Ascending aorta (tissue), 2 donors: ENCODE measurements at places on chromosomes 5 and 9. TPM values are rescaled to one million over a fixed set of nuclear protein-coding genes. Genes with fewer than 3 reads are reported as not detected.

DNA sequence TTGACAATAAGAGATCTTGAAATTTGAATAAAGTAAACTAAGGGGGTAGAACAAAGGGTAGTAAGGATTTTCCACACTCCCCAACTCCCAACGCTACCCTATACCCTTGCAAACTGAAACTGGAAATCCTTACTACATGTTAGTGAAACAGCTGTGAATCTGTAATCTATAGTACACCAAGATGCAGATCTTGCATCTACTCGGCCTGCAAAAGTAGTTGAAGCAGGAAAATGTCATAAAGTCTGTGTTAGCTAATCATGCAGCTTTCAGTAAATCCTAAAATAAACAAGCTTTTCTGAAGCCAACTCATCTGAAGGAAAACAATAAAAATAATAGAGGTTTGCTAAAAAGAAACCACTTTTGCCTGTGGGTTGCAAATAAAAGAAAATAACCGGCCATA is 1242.0 kb upstream of the ACO1 start:
- no peak for DNase-seq

GRCh38 chr9:75105841-75106240 is 17.5 kb downstream of the OSTF1 start:
- no peak for DNase-seq

Gene SPATA31E1
- not detected for total RNA-seq

Gene FOXD4L5
- total RNA-seq = not detected

Gene PIP5K1B
- 0.85 TPM for total RNA-seq

Gene PCDHGB2
- total RNA-seq = 12.2 TPM

Gene APBA1
- total RNA-seq = 8.7 TPM
